ENCODE measurements at places on chromosomes 3 and 15. TPM values are rescaled to one million over a fixed set of nuclear protein-coding genes. Genes with fewer than 3 reads are reported as not detected.

Gene PSTPIP1
- total RNA-seq = 6.3 TPM

Gene CPLX3
- not detected for total RNA-seq

Gene SAMD7
- not detected for total RNA-seq

Gene CFAP100
- not detected for total RNA-seq

Gene RPL32
- 1,017 TPM for total RNA-seq

DNA sequence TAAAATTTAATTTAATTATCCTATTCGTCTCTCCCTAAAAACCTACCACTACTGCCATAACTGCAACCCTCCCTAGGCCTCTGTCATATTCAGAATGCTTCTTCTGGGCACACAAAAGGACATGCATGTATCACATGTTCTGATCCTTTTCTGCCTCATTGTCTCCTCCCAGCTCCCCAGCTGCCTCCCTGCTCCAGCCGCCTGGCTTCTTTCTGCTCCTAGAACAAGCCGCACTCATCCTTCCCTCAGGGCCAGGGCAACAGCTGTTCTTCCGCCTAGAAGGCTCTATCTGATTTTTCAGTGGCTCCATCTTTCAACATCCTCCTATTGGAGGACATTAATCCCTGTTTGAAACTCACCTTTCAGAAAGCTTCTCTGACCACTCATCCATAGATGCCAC is 38.6 kb downstream of the TMED3 start:
- no peak for DNase-seq

DNA sequence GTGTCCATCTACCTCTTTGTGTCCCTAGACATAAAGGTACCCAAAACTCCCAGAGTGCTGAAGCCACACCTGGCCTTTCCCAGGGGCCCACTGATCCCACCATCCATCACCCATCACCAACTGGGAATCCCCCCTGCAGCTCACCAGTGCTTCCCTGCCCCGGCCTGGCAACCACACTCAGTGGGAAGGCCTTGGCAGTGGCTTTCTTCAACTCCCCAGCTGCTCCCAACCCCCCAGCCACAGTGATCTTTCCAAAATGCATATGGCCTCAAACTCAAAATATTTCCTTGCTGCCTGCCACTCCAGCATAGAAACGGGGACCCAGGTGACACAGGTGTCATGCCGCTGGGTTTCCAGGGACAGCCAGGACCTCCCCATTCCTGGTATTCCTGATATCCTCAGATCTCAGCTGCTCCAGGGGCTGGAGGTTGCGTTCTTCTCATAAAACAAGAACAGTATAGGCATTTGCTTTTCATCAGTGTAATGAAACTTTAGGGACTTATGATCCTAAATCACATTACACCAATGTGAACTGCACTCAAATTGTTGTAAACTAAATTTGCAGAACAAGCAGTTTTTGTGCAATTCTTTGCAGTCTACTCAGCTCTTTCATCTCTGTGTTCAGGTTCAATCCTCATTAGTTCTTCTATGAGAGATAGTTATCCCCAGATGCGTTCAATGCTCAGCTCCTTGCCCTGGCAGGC is 1.3 kb downstream of the OCA2 start:
- DNase-seq = no peak

- DNase-seq = no peak
Measured at GRCh38 chr15:31419820-31420219, 93.2 kb downstream of the KLF13 start.

GRCh38 chr3:36164400-36164799 is 215.9 kb upstream of the STAC start:
- DNase-seq = no peak

- DNase-seq = no peak
Measured at GRCh38 chr3:172034786-172035685, 4.3 kb upstream of the FNDC3B start.

DNA sequence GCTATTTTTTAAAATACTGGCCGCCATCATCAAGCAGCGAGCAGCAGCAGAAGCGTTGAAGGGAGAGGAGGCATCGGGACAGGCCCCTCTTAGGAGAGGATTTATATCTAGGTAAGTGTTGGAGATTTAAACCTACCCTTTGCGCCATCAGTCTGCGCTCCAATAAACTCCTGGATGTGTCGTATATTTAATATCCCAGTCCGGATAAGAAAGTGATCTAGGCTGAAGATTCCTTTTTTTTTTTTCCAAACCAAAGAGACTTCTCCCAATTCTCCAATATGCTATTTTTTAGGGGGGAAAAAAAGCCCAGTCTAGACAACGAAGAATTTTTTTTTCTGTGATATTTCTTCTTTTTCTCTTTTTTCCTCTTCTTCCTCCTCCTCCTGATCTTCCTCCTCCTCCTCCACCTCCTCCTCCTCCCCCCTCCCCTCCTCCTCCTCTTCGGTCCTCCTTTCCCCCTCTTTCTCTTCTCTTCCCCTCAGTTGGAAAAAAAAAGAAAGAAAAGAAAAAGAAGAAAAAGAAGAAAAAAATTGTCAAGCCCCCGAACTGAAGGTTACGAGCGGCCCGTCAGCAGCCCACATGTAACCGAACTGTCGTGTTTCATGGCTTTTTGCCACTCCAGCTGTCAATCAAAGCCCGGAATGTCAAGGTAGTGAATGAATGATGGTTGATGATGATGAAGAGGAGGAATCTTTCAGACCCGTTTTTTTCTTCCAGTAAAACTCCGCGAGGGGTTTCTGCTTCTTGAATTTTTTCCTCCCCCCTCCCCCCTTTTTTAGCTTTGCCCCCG is 835 bp downstream of the MEIS2 start:
- no peak for DNase-seq

Measured in omental fat pad (tissue), 4 donors.